ENCODE measurements at places on chromosomes 7 and 10. TPM values are rescaled to one million over a fixed set of nuclear protein-coding genes. Genes with fewer than 3 reads are reported as not detected.

DNA sequence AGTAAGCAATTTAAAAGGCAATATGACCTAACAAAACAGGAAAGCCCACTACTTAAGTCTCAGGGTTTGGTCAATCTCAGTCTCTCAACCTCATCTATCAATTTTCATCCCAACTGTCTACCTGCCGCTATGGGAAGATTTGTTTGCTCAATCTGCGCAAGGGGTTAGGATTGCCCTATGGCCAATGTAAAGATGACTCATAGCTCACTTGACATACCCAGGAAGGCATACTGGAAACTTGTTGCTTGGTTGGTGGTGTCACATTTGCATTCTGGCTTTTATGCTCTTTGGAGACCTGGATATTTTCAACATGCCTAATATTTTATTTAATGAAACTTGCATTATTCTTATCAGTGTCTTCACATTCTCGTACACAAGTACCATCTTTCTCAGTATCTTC, 78.1 kb upstream of the TMEM196 start:
- no peak for ATAC-seq

GRCh38 chr7:81013083-81013817, 94.4 kb upstream of the SEMA3C start:
- peak; percentile 69 for ATAC-seq

Gene GIMAP4
- 27.7 TPM for total RNA-seq

Gene GPAM
- 6.9 TPM for total RNA-seq

Data from gastroesophageal sphincter (tissue), 4 donors.